ENCODE measurements at places on chromosomes 2 and 18.

GRCh38 chr2:189821953-189822748 lies 37.9 kb downstream of the PMS1 start:
- H3K27me3 ChIP-seq: no peaks in the 10 kb centered on the region
- no peaks in the 10 kb centered on the region for H3K4me1 ChIP-seq
- H3K4me3 ChIP-seq: no peak overlapping the region
- H3K27ac ChIP-seq: no peak overlapping the region
- H3K36me3 ChIP-seq: no peaks in the 10 kb centered on the region

DNA sequence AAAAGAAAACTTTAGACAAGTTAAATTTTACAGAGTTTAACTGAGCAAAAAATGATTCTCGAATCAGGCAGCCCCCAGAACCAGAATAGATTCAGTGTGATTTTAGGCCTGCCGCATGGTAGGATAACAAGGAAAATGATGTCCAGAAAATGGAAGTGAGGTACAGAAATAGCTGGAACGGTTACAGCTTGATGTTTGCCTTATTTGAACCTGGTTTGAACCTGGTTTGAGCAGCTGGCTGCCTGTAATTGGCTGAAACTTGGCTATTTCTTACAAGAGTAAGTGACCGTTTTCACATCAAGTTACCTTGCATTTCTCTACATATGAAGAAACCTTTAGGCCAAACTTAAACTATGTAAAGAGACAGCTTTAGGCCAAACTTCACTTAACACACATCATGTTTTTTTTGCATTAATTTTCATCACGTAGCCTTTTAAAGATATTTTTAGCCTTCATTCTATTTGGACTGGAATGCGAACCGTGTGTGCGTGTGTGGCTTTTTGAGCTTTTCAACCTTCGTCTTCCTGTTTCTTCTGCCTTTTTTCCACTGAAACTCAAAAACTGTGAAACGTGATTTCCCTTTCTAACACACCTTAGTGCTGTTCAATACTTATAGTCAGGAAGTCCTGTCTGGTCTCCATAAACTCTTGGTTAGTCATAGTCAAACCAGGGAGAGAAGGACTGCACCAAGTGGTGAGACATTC lies 4.5 kb upstream of the POLE4 start:
- H3K27ac ChIP-seq: no peak overlapping the region
- H3K27me3 ChIP-seq: no peaks in the 10 kb centered on the region
- H3K4me1 ChIP-seq: peaks cover 5% of the 10 kb centered on the region
- no peaks in the 10 kb centered on the region for H3K36me3 ChIP-seq
- no peak overlapping the region for H3K4me3 ChIP-seq

GRCh38 chr2:156891609-156892008 lies 365.9 kb upstream of the GALNT5 start:
- H3K27ac ChIP-seq: no peak overlapping the region

DNA sequence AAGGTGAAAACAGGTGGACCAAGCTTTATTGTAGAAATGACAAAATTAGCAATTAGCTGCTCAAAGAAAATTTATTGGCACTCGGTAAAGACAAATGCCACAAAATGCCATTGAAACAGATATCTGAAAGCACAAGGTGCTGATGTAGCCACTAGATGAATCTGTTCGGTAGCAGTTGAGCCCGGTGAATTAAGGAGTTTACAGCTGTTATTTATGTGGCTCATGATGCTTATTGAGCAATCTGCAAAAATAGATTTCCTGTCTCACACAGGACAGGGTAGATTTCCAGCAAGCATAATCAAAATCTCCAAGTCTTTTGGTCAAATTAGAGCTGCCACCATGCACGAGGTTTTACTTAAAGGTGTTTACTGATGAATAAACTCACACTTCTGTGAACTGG lies 182.2 kb downstream of the PPP1R1C start:
- H3K27me3 ChIP-seq: no peaks in the 10 kb centered on the region
- no peaks in the 10 kb centered on the region for H3K36me3 ChIP-seq
- no peak overlapping the region for H3K4me3 ChIP-seq
- H3K4me1 ChIP-seq: no peaks in the 10 kb centered on the region

DNA sequence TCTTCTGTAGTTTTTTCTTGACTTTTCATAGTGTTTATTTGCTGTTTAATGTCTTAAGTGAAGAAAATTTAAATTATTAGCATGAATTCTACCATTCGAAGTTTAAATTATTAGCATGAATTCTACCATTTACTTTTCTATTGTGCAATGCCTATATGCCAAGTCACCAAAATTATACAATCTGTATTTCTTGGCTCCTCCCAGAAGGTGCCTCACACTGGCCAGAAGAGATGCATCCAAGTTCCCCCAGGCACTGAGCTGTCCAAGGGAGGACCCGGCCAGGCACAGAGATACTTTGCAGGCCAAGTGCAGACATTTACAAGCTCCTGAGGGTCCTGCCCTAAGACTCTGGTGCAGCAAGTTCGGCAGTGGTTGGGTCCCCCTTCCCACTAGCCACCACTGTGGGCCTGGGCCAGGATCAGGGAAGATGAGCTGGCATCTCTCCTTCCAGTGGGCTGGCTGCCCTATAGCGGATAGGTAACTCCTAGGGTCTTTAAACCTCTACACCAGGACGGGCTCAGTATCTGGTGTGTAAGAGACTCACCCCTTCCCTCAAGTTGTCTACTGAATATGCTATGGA lies 31.3 kb downstream of the TMEM247 start:
- H3K27ac ChIP-seq: no peak overlapping the region

DNA sequence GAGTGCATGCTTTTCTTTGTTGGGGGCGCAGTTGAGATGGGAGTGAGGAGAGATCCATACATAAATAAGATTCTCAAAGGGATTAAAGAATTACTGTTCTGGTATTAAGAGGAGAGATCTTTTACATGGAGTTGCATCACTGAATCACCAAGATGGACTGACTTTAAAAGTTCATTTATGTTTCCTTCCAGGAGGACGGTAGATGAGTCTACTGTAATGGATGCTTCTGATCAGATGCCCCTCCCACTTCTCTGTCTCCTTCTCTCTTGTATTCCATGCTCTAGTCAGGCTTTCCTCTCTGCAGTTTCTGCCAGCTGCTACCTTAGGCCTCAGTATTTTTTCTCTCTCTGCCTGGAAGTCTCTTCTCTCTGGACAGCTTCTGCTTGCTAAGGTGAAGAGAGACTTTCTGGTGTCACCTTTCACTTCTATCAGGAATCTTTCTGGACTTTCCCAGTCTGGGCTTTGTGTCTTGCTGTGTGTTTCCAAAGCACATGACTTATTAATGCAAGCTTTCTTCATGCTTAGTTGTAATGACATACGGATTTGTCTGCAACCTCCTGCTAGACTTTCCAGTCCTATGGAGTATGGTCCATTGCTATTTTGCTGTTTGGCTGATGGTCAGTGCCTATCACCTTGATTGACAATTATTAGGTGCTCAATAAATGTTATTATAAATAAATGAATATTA lies 23.6 kb downstream of the FAM171B start:
- H3K27me3 ChIP-seq: no peaks in the 10 kb centered on the region
- no peaks in the 10 kb centered on the region for H3K36me3 ChIP-seq
- no peaks in the 10 kb centered on the region for H3K4me1 ChIP-seq
- no peak for DNase-seq
- no peak overlapping the region for H3K4me3 ChIP-seq

DNA sequence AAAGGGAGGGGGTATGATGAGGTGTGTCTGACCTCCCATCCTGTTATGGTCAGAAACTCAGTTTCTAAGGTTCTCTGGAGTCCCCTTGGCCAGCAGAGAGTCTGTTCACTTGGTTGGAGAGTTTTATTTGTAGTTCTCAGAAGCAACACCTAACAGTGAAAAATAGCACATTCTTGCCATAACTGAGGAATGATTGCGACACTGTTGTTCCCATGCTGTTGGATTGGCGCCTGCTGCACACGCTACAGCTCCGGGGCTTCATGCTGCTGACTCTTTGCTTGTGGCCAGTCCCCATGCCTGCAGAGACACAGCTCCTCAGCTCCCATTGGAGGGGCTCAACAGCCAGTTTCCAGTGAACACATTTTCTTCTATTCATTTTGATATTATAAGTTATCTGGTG lies 42.1 kb downstream of the TPGS2 start:
- no peak overlapping the region for H3K27ac ChIP-seq
- no peaks in the 10 kb centered on the region for H3K4me1 ChIP-seq
- no peak for DNase-seq
- peaks cover 9% of the 10 kb centered on the region for H3K36me3 ChIP-seq
- H3K4me3 ChIP-seq: no peak overlapping the region
- no peaks in the 10 kb centered on the region for H3K27me3 ChIP-seq

DNA sequence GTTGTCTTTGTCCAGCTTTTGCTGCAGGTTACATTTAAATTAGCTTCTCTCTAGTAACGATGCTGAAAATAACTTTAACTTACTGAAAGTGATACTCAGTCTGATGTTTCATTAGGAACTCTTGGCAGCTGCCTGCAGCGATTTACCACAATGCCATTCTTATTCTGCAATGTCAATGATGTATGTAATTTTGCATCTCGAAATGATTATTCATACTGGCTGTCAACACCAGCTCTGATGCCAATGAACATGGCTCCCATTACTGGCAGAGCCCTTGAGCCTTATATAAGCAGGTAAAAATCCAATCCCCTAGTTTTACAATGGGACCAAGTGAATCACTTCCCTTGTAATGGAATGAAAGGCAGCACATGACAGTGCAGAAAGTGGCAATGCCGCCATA lies 16.3 kb upstream of the MFF start:
- no peaks in the 10 kb centered on the region for H3K36me3 ChIP-seq
- no peaks in the 10 kb centered on the region for H3K27me3 ChIP-seq
- no peak overlapping the region for H3K4me3 ChIP-seq
- no peaks in the 10 kb centered on the region for H3K4me1 ChIP-seq

GRCh38 chr18:63532471-63532870 lies 9.7 kb upstream of the SERPINB12 start:
- H3K27ac ChIP-seq: no peak overlapping the region
- H3K36me3 ChIP-seq: no peaks in the 10 kb centered on the region
- DNase-seq: no peak

DNA sequence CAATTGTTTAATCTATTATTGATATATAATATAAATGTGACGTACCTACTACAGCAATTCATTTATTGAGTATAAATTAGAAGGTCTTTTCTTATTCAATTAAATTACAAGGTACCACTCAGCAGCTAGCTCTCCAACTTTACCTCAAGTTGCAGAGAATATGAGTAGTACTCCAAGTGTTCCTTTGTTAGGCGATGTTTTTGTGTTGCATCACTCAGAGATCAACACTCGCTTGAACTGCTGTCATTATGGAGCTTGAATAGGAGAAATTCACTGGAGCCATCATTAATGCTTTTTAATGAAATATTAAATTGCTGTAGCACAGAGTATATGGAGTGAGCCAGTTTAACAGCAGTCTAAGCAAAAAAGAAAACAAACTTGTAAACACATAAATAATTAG lies 320.0 kb downstream of the FSIP2 start:
- no peaks in the 10 kb centered on the region for H3K36me3 ChIP-seq
- no peak overlapping the region for H3K4me3 ChIP-seq
- H3K27me3 ChIP-seq: no peaks in the 10 kb centered on the region
- DNase-seq: no peak

GRCh38 chr2:98445177-98445682 lies 572 bp downstream of the INPP4A start:
- no peaks in the 10 kb centered on the region for H3K27me3 ChIP-seq
- peak overlapping the region; percentile 79 for H3K27ac ChIP-seq
- peak overlapping the region; percentile 90 for H3K4me3 ChIP-seq
- no peaks in the 10 kb centered on the region for H3K36me3 ChIP-seq
